Hematopoietic multipotent progenitor cell treated with erythropoietin and hydrocortisone succinate and interleukin-3 and kit ligand, for 17 days (in vitro differentiated cells): ENCODE measurements at places on chromosomes 3 and 15.

DNA sequence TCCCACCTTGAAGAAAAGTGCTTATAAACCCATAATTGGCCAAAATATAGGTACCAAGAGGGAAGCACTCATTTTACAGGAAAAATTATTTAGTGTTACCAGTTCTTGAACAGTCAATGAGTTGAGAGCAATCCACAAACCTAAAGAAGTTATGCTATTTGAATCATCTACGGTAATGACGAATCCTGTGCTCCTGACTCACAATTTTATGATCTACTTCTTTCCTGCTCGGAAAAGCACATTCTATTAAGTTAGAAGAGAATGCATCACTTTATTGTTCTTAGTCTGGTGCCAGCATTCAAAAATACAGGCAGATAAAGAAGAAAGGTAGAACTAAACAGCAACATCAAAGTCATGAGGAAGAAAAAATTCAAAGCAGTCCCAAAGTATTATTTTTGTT, 33.2 kb downstream of the CHRM5 start:
- DNase-seq: no peak

GRCh38 chr15:29924750-29925149, 102.5 kb upstream of the TJP1 start:
- no peak for DNase-seq

GRCh38 chr3:101868534-101869464, 19.5 kb downstream of the NFKBIZ start:
- DNase-seq: no peak

DNA sequence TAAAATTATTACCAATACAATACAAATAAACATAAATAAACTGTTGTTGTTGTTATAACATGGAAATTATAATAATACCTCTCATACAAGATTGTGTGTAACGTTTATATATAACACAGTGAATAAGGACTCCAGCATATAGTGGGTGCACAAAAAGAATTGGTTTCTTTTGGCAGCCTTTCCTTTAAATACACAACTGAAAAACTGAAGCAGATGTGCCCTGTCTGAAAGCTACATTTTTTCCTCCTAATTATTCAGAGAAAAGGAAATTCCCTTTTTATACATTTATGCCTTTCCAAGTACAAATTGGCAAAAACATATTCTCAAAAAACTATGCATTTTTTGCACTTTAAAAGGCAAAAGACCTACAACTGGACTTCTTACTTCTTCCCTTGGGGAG, 928.9 kb upstream of the NR2F2 start:
- DNase-seq: no peak

DNA sequence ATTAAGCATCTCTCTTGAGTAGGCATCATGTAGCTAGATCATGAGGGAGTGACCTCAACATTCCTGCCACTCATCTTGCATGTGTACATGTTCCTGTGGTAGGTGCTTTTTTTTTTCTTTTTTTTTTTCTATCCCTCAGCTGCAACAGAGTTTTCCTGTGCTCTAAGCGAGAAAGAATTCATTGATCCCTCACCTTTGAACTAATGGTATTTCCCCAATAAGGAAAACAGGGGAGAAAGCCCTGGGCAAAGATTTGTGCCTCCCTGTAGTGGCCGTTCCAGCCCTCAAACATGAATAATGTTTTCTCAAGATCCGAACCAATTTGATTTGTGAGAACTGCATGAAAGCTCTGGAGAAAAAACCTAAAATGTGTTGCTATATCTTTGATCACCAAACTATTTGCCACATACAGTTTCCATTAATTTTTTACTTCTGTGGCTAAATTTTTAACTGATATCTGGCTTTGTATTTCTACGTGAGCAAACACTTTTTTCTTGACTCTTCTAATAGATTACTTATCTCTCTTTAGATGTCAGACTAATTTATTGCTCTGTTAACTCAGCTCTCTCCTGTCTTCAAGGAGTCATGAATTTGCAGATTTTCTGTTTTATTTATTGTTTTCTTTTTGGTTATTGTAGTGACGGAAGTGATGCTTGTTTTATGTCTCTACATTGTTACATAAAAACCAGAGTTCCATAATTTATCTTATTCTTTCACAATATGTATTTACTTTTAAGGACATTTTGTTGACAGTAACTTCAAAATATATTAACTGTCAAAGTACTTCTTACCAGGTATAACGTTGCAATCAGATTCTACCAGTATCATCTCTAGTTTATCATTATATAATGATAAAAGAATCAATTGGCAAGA, 1396.5 kb downstream of the OTOL1 start:
- no peak for DNase-seq

DNA sequence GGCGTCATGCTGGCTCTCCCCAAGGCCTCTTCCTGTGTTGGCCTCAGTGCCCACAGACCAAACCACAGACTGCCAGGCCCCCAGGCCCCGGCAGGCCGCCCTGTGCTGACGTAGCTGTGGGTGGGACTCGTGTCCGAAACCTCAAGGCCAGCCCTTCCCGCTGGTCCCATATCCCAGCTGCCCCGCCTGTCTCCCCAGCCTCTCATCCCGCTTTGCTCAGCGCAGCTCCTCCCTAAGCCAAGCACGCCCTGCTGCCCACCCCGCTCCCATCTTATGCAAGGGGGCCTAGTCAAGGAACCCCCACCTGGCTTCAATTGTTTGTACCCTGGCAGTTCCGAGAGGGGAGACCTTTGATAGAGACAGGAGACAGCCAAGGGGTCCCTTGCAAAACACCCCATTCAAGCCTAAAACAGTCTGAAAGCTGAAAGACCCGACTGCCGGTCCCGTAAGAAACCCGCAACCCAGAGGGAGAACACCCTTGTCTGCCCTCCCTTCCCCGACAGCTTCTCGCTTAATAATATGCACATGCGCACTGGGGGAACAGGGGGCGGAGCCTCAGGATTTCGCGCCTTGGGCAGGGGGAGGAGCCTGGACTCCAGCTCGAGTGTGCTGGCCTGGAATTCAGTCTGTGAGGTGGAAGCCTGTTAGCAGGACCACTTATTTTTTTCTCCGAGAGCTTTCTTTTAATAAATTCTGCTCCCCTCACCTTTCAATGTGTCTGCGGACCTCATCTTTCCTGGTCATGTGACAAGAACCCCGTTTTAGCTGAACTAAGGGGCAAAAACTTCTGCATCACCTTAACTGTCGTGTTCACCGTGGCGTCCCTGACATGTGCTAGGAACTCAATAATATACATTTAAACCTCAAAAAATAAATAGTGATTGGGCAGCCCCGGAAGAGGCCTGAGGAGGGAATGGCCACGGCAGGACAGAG, 17.2 kb downstream of the TNFAIP8L3 start:
- peak; percentile 44 for DNase-seq

GRCh38 chr3:25635038-25635437, 29.7 kb downstream of the TOP2B start:
- no peak for DNase-seq

- no peak for DNase-seq
Observed at GRCh38 chr3:138888560-138888959, 53.8 kb upstream of the PIK3CB start.

DNA sequence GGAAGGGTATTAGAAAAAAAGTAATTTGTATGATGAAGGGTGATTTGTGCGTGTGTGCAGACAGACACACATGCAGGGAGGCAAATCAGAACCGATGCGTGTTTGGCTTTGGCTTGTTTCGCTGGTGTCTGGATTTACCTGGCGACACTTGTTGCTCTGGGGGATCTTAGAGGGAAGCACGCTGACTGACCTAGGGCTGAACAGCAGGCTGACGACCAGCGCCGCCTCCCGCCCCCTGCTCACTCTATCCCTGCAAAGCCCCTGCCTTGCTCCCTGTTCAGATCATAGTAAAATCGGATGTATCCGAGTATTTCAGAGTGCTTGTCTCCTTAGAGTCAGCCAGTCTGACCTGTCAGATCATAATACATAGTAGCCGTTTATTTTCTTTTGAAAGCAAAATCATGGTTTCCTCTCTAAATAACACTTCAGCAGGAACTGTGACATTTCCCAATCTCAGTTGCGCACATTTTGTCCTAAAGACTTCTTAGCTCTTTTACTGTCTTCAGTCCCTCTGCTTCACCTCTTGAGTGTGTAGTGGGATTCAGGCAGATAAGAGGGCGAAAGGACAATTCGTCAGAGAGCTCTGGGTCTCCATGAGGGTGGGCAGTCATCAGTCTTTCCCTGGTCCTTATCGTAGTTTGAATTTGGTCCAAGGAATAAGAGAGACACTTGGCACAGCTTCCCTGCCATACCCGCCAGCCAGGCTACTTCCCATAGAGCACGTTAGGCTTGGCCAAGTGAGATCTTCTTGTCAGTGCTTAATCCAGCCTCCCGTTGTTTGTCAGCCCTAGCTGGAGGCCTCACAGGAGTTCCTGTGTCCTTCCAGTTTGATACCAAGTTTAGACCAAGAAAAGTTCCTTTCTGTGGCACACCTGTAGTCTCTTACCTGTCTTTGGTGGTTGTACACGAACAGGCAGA, 97.4 kb downstream of the PGPEP1L start:
- DNase-seq: no peak

DNA sequence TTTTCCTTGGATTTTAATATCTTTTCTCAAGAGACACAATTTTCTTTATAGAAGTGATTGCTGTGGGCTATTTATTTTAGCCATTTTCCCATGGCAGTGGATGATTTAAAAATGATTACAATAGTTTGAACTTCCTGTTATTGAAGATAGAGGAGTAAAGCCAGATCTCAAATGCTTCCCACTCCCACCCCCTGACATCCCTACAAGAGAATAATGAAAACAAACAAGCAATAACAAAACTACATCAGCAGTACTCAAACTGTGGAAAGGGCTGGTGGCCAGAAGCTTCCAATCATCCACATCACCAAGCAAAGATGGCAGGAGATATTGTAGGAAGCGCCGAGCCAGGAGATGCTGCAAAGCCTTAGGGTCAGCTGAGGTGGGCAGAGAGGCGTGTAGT, 831.1 kb upstream of the NR2F2 start:
- DNase-seq: no peak

GRCh38 chr3:13544951-13545651, 3.8 kb upstream of the FBLN2 start:
- DNase-seq: no peak

DNA sequence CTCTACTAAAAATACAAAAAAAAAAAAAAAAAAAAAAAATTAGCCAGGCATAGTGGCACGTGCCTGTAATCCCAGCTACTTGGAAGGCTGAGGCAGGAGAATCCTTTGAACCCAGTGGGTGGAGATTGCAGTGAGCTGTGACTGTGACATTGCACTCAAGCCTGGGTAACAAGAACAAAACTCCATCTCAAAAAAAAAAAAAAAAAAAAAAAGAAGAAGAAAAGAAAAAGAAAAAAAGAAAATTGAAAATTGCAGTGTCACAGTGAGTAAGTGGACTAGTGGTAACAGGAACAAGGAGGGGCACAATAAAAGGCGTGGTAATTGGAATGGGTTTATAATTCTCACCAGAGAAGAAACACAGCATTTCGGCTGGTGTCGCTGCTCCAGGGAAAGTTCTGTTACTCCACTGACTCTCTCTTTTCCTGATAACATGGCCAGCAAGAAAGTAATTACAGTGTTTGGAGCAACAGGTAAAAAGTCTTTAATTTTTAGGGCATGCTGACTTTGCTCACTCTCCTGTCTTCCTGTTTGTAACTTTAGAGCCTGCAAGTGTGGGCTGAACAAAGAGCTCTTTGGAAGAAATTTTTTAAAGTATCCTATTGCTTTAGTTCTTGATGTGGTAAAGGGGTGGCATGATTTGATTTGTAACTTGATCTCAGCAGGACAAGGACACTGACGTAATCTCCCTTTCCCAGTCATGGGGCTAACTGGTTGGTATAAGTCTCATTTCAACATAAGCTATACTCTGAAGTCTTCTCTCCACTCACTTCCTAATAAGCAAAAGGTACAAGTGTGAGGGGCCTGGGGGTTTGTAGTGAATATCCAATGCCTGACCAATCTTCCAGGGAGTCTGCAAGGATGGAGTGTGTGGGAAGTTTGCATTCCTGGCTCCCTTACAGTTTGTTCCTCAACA, 22.1 kb upstream of the TRA2B start:
- DNase-seq: no peak

GRCh38 chr3:7487763-7488162, 626.8 kb downstream of the GRM7 start:
- no peak for DNase-seq

DNA sequence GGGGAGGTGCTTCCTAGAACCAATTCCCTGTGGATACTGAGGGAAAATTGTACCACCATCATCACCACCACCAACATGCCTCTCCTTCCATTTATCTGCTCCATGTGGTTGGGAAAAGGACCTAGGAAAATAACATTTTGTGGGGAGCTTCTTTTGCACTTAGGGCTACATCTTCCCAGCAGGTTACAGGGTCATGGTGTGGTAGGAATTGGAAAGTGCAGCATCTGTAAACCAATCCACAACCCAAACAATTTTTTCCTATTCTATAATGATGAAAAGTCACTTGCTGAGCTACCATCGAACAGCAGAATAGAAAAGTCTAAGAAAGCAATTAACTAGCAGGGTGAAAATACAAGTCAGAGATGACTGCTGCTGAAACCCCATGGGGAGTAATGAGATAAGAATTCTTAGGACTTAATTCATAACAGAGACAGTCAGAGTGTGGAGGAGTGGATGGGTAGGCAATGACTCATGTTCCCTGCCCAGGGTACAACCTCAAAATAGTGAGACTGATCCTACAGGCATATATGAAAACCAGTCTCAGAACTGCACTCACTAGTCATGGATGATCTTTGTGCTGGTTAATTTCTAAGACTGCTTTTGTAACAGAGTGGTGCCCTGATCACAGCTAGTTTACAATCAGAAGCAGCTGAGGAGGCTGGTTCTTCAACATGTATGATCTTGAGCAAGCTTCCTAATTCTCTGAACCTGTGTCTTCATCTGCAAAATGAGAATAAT, 38.1 kb upstream of the LEKR1 start:
- no peak for DNase-seq

DNA sequence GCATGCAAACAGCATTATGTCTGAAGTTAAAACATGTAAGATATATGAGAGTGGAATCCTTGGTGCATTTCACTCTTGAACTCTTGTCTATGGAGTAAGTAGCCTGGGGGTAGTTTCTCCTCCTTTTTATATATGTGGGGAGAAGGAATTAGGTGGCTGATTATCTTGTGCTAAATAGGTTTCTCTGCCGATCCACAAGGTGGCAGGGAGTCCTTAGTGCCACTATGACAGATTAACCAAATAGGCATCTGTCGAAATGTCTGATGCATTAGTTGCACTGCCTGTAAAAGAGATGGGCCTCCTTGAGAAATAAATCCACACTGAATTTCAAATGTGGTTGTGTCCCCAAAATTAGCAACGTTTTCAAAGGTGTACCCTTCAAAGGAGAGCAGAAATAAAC, 170.1 kb downstream of the CNTN4 start:
- DNase-seq: no peak

DNA sequence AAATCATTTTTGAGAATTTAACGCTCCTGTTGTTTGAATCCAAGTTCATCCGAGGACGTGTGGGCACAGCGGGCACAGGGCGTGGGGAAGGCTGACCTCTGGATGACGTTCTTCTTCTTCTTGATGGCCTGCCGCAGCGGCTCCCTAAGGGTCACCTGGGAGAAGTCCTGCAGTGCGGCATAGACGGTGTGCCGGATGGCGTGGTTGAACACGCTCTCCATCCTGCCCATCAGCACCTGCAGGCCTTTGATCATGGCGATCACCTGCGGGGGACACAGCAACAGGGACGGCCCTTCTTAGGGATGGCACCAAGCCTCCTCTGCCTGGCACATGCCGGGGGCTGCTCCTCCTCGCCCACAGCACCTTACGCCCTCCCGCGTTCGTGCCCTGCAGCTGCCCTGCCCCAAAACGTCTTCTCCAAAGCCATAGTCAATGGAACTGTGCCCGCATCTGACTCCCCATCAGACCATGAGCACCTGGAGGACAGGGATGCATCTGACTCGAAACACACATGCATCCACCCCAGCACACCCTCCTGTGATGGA, 61.5 kb downstream of the CYFIP1 start:
- no peak for DNase-seq
